ENCODE measurements at places on chromosomes 11 and 22.

GRCh38 chr22:20258021-20258299, 10.2 kb downstream of the RTN4R start:
- no peak for DNase-seq

DNA sequence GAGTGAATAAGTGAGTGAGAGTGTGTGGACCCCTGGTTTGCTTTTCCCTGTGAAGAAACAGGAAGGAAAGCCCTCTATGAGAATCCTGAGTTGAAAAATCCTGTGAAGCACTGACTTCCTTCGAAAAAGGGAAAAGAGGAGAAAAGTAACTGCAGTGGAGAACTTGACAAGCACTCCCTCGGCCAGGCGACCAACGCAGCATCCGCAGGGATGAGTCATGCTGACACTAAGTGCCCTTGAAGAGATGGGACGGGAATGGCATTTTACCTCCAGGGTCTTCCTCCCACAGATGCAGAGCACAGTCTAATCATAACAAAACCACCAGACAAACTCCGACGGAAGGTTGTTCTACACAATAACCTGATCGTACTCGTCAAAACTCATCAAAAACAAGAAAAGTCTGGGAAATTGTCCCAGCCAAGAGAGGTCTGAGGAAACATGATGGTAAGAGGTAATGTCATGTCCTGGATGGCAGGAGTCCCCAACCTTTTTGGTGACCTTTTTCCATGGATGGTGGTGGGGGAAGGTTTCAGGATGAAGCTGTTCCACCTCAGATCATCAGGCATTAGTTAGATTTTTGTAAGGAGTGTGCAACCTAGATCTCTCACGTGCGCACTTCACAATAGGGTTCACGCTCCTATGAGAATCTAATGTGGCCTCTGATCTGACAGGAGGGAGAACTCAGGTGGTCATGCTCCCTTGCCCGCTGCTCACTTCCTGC, 132.2 kb upstream of the B3GAT1 start:
- no peak for DNase-seq

DNA sequence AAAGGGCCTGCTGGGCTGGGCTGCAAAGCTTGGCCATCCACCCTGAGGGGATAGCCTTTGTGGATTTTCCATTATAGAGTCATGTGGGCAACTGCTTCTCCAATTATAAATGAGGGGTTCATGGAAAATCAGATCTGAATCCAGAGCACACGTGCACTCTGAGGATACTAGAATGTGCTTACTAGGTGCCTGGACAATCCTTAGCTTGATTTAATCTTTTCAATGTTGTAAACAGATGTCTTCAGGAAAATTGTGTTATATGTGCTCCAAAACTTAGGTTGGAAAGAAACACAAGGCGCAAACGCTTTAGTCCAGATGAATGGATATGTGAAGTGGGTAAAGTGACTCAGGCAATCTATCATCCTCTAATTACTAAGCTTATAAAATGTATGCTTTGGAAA, 92.0 kb downstream of the SLC17A6 start:
- no peak for DNase-seq

DNA sequence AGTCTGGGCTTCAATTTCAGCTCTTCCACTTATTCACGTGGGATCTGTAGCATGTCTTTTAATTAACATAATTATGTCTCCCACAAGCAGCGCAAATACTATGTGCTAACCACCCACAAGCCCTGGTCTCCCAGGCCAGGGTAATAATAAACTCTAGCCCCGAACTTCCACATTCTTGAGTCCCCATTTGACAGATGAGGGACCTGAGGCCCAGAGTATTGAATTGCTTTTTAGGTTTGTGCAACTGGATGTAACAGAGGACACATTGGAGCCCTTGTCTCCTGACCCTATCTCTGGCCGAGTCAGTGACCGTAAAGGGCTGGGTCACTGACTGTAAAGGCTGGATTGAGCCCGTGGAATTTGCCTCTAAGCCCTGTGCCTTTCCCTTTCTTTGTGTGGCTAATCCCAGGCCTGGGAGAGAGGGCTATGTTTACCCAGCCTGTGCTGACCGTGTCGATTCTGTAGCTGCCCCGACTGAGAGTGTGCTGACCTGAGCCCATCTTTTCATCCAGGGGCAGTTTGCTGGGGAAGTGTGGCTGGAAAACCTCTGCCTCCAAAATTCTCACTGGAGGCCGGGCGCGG, 3.9 kb downstream of the CRYBB2 start:
- no peak for DNase-seq

GRCh38 chr11:64841592-64842365, 2.7 kb downstream of the CDC42BPG start:
- DNase-seq: no peak

DNA sequence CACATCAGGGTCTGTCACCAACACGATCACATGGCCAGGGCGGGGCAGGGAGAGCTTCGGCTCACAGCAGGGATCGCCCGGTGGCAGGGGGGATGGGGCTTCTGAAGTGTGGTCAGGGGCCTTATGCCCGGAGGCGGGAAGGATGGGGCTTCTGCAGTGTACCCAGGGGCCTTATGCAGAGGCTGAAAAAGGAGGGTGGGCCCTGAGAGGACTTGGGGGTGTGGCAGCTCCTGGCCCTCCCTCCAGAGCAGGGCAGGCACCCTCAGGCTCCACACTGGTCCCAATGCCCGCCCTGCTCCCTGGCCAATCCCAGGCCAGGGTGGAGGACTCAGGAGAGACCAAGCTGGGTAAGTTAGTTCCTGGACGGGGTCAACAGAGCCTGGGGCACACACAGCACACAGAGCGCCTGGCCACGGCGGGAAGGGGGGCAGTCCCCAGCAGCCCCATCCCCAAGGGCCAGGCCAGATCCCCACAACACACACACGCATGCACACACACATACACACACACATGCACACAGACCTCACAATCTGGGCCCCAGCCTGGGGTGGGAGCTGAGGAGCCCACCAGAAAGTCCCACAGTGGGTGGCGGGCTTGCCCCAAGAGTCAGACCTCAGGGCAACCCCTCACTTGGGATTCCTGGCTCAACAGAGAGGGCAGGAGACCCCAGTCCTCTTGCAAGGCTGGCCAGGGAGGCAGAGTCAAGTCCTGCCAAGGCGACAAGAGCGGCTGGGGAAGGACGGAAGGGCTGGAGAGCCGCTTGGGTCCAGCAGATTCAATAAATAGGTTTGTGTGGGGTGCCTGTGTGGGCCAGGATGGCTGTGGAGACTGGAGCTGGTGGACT, 1.1 kb upstream of the CEND1 start:
- no peak for DNase-seq

DNA sequence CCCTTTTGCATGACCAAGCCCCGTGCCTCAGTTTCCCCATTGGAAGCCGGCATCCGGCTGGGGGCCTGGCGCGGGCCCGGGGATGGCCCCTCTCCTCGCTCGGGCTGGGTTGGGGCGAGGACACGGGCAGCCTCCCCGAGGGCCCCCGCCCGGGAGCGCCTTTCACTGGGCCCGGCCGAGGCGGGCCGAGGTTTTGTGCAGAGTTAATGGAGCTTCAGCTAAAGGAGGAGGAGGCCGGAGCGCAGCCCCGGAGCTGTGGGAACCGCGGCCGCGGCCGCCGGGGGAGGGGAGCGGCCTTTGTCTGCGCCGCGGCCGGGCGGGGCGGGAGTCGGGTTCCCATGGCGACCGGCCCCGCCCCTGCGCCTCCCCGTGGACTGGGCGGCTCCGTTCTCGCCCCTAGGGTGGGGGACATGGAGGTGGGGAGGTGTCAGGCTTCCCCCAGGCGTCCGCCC, 1.4 kb upstream of the MAPK11 start:
- DNase-seq: no peak

- no peak for DNase-seq
Measured at GRCh38 chr11:82731691-82732277, 1.9 kb downstream of the FAM181B start.
